WTC11 (cell line): ENCODE measurements at places on chromosomes 5 and 9.

- DNase-seq: no peak
Observed at GRCh38 chr9:112786829-112787520, 36.4 kb downstream of the SNX30 start.

GRCh38 chr9:124308606-124309491 is 51.1 kb downstream of the NEK6 start:
- no peak for DNase-seq

- no peak for DNase-seq
Observed at GRCh38 chr5:30752015-30752414, 441.5 kb upstream of the CDH6 start.

DNA sequence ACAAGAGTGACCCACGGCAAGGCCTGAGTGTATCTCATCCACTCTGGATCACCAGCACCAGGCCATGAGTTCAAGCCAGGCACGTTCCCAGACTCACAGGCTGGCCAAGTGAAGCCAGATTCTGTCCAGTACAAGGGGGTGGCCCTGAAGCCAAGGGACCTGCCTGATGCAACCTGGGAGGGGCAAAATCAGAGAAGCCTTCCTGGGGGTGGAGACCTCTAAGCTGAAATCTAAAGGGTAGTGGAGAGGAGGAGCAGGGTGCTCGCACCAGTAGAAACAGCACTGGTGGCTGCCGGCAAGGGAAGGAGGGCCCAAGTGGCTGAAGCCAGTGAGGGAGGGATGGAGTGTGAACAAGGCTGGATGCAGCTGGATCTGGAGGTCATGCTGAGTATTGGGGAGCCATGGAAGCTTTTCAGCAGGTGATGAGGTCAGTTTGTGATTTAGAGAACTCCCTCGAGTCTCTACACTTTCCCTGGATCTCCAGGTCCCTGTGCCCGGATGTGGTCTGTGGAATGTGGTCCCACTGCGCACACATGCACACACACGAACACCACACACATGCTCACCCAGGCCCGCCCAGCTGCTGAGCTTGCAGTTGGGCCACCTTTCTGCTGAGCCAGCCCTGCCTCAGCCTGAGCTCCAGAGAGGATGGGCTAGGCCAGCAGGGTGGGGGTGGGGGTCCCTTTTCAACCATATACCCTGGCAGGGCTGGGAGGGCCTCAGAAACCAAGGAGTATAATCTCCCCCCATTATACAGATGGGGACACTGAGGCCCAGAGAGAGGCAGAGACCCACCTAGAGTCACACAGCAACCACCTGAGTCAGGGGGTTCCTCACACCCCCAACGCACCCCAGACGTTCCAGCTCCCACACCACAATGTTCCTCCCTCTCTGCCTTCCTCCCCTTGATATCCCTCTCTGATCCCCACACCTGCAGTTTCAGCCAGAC is 1.6 kb downstream of the PIP5KL1 start:
- no peak for DNase-seq

DNA sequence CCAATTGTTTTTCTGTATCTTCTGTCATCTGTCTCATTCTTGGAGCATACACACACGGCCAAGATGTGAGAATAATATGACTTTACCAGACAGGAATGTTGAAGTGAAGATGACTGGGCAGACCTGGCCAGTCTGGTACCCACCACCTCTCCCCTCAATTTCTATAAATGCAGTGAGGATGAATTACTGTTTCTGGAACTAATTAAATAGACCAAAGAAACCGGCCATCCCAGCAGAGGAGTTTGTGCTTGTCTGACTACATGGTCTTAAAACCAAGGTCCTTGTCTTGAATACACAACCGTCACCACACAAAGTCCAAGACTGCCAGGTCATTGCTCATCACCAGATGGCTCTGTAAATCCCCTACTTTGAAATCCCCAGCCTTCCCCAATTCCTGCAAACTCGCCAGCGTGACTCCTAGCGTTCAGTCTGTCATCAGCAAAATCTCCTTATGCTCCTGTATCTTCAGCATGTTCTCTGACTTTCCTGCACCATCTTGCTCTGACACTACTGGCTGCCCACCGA is 147.2 kb downstream of the PDE4D start:
- DNase-seq: no peak

- no peak for DNase-seq
Observed at GRCh38 chr9:27019589-27019988, 14.1 kb upstream of the LRRC19 start.

DNA sequence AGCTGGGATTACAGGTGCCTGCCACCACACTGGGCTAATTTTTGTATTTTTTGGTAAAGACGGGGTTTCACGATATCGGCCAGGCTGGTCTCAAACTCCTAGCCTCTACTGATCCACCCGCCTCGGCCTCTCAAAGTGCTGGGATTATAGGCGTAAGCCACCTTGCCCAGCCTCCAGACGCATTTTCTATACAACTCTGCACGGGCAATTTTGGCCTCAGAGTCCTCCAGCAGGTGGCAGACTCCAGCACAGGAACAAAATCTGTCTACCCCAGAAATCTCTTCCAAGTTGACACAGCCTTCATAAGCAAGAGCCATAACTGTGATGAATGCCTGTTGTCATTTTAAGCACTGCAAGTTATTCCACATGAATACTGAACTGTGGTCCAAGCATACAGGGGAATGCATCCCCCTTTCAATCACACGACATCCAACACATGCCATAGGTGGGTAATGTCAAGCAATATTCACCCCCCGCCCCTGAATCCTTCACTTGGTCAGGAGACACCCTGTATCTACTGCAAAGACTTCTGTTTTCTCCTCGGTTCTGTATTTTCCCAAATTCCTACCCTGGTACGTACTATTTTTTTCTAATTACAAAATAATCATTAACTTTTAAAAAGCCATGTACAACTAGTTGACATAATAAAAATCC is 50.8 kb downstream of the ALDH7A1 start:
- peak; percentile 45 for DNase-seq

GRCh38 chr9:35840881-35841644 is 12.0 kb downstream of the TMEM8B start:
- no peak for DNase-seq

- DNase-seq: no peak
Observed at GRCh38 chr5:97980291-97980690, 793.2 kb upstream of the RGMB start.

- DNase-seq: no peak
Observed at GRCh38 chr5:119745976-119746375, 116.6 kb downstream of the FAM170A start.

DNA sequence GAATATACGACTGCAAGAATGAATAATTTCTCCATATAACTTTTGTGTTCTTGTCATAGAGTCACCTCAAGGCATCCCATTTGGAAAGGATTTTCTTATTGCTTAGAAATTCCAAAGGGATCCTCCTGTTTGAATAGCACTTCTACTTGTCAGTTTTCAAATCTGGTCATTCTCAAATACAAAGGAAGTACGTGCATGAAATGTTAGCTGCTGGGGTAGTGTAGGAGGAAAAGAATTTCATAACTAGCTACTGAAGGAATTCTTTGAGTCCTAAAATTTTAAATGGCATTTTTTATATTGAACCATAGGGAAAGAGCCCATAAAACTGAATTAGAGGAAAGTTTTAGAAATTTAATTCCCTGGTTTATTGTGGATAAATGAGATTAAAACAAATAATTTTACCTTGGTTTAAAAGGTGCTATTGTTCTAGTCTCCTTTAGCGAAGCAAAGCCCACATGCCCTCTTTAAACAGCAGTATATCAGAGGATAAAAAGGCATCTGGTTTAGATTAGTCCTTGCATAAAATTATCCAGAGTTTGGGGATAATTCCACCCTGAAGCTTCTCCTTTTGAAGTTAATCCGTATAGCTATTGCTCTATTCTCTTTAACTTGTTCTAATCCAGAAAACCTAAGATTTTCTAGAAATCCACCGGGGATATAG is 2.0 kb upstream of the MPDZ start:
- no peak for DNase-seq

DNA sequence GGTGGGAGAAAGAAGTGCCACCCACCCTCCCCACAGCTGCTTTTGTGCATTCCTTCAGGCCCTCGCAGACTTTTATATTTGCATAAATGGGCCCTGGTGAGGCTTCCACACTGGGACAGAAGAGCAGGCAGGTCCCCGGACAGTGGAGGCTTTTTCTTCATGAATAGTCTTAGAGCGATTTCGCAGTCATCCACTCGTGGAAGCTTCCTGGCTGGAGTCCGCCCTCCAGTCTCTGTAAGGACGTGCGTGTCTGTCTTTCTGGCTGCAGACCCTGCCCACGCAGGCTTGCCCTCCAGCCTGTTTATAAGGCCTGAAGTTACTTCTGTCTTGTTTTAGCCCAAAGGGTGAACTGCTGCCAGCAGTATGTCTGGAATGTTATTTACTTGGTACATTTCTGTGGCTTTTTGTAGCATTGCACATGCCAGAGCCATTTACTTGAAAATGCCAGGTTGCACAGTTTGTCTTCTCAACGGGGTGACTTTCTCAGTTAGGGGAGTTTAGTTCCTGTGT is 195.7 kb downstream of the AOPEP start:
- DNase-seq: no peak

GRCh38 chr5:120806202-120806601 is 342.1 kb downstream of the PRR16 start:
- DNase-seq: no peak

- no peak for DNase-seq
Observed at GRCh38 chr5:14216372-14216771, 73.2 kb downstream of the TRIO start.

GRCh38 chr5:31569068-31569467 is 37.0 kb downstream of the C5orf22 start:
- no peak for DNase-seq

DNA sequence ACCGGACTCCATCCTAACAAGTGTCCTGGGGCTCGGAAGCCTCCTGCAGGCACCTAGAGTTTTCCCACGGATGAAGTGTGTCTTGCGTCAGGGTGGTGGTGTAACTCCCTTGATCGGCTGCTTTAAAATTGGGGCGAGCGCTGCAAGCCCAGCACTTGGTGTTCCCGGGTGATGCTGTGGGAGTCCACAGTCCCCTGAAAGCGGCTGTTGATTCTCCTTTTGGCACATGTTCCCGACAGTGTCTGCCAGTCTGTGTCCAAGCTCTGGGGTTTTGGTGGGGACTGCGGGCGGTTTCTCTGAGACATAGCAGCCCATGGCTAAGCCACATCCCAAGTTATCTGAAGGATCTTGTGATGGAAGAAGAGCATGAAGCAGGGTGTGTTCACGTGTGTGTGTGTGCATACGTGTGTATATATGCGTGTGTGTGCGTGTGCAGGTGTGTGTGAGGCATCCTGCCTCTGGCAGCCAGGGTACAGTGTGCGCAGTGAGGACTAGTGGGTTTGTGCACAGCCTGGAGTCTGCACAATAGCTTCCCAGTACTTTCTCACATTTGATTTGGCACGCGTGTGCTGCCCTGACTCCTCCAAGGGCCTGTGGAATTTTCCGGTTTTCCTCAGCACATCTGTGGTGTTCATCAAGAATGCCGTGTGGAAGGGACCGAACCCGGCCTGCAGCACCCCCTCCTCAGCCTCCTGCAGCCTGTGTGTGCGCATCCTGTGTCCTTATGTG is 16.9 kb downstream of the SLC25A48 start:
- DNase-seq: no peak

DNA sequence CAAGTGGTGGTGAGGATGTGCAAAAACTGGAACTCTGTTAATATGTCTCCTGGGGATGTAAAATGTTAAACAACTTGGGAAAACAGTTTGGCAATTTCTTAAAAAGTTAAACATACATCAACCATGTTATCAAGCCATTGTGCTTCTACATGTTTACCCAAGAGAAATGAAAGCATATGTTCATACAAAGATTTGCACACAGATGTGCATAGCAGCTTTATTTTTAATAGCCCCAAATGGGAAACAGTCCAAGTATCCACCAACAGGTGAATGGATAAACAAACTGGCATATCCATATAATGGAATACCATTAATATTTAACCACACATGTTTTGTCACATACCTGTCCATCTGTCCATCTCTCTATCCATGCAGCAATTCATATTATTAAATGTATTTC is 6.2 kb downstream of the VPS13A start:
- no peak for DNase-seq

DNA sequence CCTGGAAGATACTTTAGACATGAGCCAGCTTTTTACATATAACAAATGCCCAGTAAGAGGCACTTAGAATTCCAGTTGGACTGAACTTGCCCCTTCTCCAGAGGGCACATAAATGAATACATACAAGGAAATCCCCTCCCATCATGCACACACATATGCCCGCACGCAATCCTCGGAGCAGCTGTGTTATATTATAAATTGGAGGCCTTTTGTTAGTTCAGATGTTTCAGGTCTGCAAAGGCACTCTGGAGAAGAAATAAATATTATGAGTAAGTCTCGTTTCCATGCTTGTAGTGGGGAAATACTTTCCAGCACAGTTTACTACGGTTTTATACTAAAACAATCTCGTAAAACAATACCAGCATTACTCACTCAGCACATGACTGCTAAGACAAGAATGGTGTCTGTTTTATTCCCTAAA is 17.6 kb upstream of the MUSK start:
- no peak for DNase-seq

DNA sequence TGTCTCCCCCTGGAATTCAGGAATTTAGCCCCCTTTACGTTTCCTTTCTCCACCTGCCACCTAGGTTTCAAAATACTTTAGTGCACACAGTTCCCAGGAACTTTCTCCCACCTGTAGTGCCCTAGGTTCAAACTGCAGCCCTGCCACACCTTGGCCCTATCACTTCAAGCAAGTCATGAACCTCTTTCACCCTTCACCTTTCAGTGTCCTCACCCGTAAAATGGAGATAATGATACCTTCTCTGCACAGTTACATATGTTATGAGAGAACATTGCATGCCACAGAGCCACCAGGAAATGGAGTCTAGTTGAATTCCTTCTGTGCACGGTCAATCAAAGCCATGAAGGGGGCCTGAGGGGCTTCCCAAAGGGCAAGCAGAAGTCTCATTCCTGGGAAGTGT is 9.8 kb upstream of the EEIG1 start:
- no peak for DNase-seq

DNA sequence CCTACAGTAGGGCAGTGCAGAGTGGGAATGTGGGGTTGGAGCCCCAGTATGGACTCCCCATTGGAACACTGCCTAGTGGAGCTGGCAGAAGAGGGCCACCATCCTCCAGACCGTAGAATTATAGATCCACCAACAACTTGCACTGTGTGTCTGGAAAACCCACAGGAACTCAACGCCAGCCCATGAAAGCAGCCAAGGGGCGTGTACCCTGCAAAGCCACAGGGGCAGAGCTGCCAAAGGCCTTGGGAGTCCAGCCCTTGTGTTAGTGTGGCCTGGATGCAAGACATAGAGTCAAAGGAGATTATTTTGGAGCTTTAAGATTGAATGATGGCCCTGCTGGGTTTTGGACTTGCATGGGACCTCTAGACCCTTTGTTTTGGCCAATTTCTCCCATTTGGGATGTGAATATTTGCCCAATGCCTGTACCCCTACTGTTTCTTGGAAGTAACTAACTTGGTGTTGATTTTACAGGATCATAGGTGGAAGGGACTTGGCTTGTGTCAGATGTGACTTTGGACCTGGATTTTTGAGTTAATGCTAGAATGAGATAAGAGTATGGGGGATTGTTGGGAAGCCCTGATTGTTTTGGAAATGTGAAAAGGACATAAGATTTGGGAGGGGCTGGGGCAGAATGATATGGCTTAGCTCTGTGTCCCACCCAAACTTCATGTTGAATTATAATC is 266.8 kb downstream of the SEMA5A start:
- DNase-seq: no peak

GRCh38 chr5:38719916-38720315 is 125.9 kb upstream of the OSMR start:
- no peak for DNase-seq
